Activated effector memory CD4-positive, alpha-beta T cell treated with Interleukin-2 at 50 U/mL for 16 hours (primary cell): ENCODE measurements at places on chromosomes 3 and 15.

DNA sequence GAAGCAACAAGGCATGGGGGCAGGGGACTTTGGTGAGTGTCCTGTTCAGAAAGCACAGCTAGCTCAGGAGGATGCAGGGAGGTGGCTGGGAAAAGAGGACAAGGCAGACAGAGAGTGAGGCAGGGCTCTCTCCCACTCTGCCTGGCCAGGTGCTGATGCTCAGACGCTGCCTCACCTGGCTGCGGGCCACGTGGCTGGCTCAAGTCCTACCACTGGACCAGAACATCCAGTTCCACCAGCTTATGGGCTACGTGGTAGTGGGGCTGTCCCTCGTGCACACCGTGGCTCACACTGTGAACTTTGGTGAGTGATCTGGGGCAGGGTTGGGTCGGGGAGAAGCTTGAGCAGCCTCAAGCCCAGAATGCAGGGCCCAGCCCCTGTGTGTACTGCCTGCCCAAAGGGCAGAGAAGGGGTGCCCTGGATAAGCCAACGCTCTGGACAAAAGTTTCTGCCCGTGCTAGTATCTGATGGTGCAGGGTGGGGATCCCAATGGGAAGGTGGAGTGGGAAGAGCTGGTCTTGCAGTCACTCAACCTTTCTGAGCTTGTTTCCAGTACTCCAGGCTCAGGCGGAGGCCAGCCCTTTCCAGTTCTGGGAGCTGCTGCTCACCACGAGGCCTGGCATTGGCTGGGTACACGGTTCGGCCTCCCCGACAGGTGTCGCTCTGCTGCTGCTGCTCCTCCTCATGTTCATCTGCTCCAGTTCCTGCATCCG, 20.9 kb downstream of the NOX5 start:
- no peak for DNase-seq

- no peak for DNase-seq
Observed at GRCh38 chr3:120838441-120839091, 69.4 kb upstream of the STXBP5L start.

DNA sequence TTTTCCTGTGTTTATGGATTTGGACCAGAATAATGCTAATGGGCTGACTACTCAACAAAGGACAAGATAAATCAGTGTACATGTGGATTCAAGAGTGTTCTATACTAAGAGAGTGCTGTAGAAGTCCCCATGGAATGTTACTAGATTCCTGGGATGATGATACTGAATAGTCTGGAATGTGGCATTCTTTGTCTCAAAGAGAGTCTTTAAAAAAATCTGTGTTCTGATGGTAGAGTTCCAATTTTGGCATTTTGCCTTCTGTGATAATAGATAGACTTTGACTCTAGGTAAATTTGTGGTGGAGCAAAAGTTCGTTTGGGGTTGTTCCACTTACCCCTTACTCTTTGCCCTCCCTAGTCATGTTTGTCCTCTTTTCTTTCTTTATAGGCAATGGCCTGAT, 43.7 kb downstream of the NMD3 start:
- no peak for DNase-seq

- no peak for DNase-seq
Observed at GRCh38 chr3:46899151-46900006, 21.9 kb downstream of the PTH1R start.

DNA sequence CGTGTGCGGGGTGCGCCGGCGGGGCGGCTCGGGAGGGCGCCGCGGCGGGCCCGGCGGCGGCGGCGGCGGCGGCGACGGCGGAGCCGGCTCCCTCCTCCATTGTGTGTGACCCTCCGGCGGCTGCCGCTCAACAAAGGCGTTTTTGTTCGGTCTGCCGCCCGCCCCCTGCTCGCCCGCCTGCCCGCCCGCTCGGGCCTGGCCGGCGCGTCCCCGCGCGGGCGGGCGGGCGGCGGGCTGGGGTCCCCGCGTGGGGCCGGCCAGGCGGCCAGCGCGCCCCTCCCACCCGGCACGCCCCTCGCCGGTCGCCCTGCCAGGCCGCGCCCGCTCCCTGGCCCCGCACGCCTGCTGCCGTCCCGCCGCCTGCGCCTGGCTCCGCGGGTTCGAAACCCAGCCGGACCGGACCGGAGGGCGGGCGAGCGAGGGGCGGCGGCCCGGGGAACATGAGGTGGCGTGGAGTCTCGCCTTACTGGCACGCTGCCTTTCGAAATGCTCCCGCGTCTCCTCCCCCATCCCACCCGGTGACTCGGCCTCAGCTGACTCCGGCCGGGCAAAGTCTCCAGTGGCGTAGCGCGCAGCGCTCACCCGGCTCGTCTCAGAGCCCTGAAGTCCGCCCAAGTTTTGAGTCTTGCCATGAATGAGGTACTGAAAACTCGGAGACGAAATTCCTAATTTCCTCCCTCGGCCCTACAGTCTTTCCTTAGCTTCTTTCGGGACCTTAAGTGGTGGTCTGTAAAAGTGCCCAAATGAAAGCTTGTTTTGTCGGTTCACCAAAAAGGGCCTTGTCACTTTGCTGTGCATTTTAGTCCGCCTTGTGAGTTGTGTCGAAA, 588 bp downstream of the MAPK6 start:
- DNase-seq: peak; percentile 51

DNA sequence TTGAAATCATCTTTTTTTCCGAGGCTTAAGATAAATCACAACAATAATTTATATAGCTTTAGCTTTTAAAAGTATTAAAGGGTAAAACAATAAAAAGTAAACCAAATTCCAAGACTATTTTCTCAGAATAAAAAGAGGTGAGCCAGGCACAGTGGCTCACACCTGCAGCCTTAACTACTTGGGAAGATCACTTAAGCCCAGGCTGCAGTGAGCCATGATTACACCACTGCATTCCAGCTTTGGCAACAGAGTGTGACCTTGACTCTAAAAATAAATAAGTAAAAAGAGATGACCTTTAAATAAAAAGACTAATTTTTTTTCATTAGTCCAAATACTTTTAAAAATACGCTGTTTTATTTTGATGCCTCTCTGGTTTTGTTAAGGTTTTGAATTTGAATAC, 54.4 kb downstream of the C3orf80 start:
- DNase-seq: no peak

DNA sequence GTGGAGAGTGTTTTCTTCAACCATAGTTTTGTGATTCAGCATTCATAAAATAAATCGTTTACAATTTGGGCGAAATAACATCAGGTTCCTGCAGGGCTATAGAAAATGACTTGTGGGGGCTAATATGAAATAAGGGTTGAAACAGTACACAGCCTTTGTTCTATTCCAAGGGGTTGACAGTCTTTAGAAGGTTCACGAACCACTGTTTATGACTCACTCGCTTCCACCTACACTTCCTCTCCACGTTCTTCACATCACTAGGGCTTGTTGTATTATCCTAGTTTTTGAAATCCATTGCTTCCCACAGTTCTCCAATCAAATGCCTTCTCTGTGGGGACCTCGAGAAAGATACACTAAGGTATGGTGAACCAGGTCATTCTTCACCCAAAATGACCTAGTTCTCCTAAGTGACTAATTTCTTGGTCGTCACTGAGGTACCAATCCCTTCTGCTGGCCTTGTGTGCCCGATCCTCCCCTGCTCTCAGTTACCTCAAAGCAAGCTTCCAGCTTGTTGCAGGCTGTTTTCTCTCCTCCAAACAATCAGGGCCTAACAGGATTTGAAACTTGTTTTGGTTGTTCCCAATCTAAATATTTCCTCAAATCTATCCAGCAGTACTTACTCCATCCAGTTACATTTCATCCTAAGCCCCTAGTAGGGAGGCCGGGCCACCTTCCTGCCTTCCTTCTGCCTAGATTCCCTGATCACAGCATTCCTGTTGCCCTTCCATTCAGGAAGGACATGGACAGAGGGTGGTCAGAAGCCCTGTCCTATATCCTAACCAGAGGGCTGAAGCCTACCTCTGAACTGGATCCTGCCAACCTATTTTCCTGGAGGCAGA, 23.1 kb upstream of the TBL1XR1 start:
- DNase-seq: no peak

GRCh38 chr3:1843111-1843510, 255.6 kb upstream of the CNTN4 start:
- no peak for DNase-seq

DNA sequence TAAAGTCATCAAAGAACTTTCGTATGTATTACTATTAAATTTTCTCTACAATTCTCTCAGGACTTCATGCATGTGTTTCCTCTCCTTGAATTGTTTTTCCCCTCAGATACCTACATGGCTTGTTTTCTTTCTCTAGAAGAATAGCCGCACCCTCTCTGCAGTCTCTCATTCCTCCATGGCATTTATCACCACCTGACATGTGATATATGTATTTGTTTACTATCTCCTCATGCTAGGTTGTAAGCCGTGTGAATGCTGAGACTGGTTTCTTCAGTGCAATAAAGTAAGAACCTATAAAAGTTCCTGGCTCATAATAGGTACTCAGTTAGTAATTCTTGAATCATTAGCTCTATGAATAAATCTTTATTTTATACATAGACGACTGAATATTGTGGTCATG, 149.2 kb downstream of the CNTN4 start:
- no peak for DNase-seq

DNA sequence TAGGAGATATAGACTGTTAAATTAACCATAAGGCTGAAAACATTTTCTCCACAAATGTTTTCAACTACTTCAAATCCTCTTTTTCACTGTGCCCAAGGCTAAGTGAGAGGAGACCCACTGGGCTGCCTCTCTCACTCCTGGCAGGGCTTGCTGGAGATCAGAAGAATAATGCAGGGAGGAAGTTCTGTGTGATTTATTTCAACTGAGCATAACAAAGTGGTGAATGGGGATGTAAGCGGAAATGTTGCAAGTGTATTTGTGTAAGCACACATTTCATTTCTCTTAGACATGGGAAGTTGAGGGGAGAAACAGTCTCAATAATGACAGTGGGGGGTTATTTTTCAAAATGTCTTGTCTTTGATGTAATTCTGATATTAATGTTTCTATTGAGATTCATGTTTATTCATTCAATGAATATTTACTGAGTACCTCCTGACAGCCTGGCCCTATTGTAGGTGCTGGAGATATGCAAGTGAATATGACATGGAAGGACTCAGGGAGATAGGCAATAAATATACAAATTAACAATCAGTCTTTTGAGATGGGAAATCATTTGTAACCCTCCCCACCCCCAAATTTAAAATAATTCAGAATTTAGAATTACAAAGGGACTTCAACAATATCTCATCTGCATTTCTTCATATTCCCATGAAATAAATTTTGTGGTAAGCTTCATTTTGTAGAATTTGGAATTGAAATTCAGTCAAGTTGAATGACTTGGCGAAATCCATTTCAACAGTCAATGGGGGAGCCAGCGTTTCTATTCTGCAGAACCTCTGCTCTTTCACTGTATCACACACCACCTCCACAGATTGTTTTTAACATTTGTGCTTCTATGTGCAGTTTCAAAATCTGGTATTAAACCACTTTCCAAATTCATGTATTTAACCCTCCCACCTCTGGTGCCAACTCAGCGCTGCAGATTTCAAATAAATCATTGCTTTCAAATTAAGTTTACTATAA, 247.2 kb downstream of the SLC9A9 start:
- DNase-seq: no peak

GRCh38 chr15:38682861-38683260, 118.2 kb upstream of the RASGRP1 start:
- no peak for DNase-seq

GRCh38 chr3:102129760-102130608, 280.7 kb downstream of the NFKBIZ start:
- DNase-seq: no peak

- DNase-seq: no peak
Observed at GRCh38 chr3:132225664-132226063, 91.5 kb upstream of the ACP3 start.

GRCh38 chr3:32522682-32523081, 20.0 kb upstream of the CMTM6 start:
- DNase-seq: no peak

GRCh38 chr3:193585530-193585929, 7.5 kb upstream of the OPA1 start:
- no peak for DNase-seq

DNA sequence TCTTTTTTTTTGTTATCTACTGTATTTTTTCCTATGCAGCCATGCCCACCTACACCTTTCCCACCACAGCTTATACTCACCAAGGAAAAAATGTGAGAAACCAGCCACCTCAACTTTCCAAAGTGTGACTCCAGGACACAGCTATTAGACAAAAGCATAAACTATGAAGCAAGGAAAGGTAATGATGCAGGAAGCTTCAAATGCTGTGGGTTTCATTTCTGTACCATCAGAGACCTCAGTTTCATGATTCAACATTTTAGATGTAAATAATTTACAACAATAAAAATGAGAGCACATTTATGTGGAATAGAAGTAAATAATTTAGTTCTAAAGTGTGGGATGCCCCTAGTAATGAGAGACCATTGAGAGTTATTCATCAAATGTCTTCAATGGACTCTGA, 115.1 kb downstream of the CDIN1 start:
- DNase-seq: no peak

- DNase-seq: no peak
Observed at GRCh38 chr3:45100981-45101407, 45.2 kb downstream of the CDCP1 start.

DNA sequence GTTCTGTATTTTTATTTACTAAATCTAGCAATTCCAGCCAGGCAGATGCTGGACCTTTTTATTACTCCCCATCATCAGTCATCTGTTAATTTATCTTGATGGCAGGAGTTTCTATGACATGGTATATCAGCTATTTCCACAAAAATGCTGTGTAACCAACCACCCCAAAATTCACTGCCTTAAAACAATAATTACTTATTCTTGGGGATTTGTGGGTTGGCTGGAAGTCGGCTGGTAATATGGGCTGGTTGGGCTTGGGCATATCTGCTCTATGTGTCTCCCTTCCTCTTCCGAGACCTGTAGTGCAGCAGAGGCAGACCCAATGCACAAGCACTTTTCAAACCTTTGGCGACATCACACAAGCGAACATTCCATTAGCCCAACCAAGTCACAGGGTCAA, 92.1 kb upstream of the UBE2E1 start:
- no peak for DNase-seq

DNA sequence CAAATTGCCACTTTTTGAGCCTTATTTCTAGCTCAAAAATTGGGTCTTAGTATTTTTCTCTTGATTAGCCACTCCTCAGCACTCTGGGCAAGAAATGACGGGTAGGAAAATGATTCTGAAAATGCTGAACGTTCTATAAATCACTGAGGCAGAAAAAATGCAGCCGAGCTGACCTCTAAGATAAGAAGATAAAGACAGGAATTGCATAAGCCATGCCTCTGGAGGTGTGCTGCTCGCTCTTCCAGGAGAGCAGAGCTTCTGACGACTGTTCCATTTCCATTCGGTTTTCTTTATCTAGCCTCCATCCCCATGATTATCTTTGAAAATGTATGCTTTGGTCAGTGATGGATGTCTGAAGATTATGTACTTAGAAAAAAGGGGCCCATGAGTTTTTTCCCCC, 558.8 kb upstream of the ADAMTS9 start:
- DNase-seq: no peak
